Activated T-helper 2 cell treated with anti-CD3 and anti-CD28 coated beads, Interferon-gamma antibody, Interleukin-2, Interleukin-4, amounts not matched to agents 10 μg/mL and 5 μg/mL and 100 μg/mL, durations not matched to agents 14 hours and 24 hours and 36 hours (primary cell): ENCODE measurements at places on chromosomes 1 and 21.
A peak's percentile ranks its signal among the peaks of the same experiment; 100 is the strongest.

GRCh38 chr1:55329091-55329490 is 113.9 kb upstream of the USP24 start:
- DNase-seq, result no peak

DNA sequence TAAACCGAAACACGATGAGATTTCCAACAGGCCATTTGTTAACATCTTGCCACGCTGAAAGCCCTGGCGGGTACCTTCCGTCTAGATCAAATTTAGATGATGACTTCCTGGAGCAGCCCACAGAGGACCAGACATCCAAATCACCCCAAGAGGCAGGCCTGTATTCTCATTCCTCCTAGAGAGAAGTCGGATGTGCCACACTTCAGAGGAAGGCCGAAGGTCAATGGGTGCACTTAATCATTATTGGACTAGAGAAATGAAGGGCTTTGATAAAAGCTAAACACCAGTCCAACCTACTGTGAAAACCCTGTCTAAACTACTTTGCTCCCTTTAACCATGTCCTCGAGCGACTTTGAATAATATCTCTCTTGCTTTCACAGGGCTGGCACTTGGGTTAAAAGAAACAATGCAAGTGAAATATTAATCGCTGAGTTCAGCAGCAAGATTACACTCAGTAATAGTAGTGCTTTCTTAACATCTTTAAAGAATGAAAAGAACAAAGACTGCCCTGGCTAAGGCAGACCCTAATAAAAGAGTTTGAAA is 76.5 kb downstream of the BCAR3 start:
- DNase-seq, result no peak

DNA sequence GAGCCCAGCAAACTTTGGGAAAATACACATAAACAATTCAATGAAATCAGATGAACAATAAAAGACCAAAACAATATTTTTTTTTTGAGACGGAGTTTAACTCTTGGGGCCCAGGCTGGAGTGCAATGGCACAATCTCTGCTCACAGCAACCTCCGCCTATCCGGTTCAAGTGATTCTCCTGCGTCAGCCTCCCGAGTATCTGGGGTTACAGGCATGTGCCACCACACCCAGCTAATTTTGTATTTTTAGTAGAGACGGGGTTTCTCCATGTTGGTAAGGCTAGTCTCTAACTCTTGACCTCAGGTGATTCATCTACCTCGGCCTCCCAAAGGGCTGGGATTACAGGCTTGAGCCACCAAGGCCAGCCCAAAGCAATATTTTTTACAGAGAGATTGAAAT is 1588.5 kb downstream of the BRINP3 start:
- no peak for DNase-seq

DNA sequence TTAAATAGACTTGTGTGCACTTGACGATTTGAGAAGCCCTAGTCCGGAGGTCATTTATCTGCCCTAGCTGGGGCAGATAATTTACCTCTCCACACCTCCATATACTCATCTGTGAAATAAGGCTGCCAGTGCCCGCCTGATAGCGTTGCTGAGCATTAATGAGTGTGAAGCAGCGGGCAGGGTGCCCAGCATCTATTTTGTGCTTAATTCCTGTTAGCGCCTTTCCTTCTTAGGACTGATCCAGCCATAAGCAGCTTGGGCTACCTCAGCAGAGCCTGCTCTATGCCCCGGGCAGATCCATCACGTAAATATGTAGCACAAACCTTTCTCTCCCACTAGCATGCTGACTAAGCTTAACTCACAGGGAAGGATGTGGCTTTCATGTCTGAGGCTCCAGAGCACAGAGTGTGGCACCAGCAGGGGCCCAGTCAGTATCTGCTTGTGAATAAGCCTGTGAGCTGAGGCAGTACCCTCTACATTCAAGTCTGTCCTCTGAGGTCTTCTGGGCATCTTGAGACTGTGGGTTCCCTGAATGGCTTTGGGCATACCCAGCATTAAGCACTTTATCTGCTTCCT is 21.5 kb upstream of the RNF187 start:
- DNase-seq, result peak; percentile 44

- DNase-seq, result no peak
Measured at GRCh38 chr1:186658999-186659398, 21.2 kb downstream of the PTGS2 start.

GRCh38 chr1:215523128-215523861 is 43.8 kb upstream of the KCTD3 start:
- no peak for DNase-seq

- no peak for DNase-seq
Measured at GRCh38 chr1:32182060-32182459, 2.6 kb downstream of the TXLNA start.

DNA sequence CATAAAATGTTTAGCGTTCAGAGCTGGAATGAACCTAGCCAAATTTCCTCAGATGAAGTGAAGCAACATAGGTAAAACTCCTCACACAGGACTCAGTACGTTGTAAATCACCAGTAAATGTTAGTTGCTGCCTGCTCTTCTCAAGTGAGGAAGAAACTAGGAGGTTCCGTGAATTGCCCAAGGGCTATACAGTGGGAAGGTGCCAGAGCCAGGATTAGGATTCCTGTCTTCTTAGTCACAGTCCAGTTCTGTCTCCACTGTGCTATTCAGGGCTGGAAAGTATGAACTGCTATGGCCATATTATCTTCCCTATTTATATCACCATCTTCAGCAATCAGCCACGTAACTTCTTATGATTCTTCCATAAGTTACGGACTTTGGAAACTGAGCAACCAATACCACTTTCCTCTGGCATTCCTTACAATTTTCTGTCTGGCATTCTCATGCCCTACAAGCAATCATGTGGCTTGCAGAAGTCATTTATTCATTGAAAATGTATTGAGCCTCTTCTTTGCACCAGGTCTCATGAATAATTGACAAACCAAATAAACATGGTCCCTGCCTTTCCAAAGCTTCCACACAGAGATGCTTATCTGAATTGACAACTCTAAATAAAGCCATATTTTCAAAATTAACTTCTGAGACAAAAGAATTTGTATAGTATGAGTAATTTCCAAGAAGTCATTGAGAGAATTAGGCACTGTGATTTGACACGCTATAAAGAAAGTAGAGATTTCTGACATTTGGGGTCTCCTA is 271.6 kb upstream of the SGIP1 start:
- no peak for DNase-seq

DNA sequence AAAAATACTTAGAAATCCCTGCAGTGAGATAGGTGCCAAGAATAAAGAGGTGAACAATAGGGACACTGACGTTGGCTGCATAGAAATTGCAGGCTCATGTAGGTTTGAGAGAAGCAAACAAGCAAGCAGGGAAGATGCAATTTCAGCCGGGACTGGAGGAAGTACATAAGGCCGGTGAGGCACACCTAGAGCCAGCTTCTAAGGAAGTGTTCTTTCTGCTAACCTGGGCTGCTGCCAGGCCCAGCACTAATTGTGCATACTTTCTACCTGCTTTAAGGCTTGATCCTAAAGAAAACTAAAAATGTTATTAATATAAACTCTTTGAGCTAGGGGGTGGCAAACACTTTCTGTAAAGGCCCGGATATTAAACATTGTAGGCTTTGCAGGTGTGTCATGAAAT is 71.0 kb downstream of the LMO4 start:
- no peak for DNase-seq

- no peak for DNase-seq
Measured at GRCh38 chr1:229938551-229938950, 128.5 kb upstream of the GALNT2 start.

GRCh38 chr21:26140164-26140579 is 30.4 kb downstream of the APP start:
- DNase-seq, result no peak

DNA sequence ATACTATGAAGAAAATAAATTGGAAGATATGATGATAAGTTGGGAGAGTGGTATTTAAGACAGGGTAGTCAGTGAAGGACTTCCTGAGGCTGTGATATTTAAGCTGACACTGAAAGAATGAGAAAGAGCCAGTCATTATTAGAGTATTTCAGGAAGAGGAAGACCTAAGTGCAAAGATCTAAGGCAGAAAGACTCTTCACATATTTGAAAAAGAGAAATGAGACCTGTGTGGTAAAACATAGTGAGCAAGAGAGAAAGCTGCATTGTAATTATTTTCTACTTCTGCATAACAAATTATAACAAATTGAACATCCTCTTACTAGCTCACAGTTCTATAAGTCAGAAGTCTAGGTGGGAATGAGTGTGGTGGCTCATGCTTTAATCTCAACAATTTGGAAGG is 34.6 kb upstream of the DOCK7 start:
- DNase-seq, result no peak

DNA sequence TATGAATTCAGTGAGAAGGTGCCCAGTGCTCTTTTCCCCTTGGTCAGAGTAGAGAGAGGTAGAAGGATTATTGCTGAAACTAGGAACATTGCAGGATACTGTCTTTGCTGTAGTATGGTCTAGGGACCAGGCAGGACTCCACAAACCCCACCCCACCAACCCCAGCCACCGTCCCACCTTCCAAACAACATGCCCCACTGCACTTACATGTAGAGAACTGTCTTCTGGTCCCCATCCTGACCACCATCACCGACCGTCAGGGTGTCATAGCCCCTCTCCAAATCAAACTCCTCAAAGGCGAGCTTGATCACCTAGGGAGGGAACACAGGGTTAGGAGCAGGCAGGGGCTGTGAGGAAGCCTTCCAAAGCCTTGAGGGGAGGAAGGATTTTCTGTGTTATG is 71.7 kb upstream of the HMGB4 start:
- DNase-seq, result no peak

- DNase-seq, result no peak
Measured at GRCh38 chr1:215590779-215591491, 23.8 kb downstream of the KCTD3 start.

DNA sequence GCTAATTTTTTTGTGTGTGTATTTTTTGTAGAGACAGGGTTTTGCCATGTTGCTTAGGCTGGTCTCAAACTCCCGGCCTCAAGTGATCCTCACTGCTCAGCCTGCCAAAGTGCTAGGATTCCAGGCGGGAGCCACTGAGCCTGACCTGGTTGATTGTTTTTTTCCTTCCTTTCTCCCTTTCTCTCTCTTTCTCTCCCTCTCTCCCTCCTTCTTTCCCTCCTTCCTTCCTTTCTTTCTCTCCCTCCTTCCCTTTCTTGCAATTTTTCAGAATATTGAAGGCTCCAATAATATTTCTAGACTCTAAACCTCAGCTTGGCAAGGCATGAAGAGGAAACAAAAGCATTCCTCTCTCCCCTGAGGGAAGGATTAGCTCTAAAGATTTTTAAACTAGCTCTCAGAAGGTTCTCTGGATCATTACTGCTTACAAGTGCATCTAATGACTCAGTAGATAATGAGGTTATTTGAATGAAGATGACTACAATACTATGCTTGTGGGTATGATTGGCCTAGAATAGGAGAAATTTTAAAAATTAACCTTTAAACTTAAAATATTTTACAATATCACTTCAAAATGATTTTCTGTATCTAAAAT is 68.5 kb upstream of the GADD45A start:
- no peak for DNase-seq

DNA sequence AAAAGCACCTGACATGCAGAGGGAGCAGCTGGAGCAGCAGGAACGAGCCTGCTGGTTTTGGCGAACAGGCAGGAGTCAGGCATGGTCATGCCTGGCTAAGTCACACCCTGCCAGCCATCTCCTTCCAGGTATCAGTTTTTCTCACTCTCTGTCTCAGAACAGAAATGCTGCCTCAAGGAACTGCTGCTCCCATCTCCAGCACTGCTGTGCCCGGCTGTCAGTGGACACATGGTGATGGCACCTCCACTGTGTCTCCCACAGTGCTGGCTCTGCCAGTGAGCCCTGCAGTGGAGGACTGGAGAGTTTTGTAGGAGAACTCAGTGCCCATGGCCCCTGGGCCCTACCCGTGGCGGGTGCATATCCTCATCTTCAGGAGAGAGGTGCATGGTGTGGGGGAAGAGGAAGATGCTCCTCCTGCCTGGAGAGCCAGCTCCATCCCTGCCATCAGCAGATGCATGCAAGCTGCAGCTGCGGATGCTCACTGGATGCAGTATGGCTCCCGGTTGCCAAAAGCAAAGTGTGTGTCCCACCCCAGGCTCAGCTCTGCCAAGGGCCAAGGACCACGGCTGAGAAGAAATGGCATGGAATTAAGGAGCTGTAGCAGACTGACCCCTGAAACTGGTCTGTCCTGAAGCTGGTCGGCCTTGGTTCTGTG is 114.7 kb downstream of the GRIK3 start:
- DNase-seq, result no peak

DNA sequence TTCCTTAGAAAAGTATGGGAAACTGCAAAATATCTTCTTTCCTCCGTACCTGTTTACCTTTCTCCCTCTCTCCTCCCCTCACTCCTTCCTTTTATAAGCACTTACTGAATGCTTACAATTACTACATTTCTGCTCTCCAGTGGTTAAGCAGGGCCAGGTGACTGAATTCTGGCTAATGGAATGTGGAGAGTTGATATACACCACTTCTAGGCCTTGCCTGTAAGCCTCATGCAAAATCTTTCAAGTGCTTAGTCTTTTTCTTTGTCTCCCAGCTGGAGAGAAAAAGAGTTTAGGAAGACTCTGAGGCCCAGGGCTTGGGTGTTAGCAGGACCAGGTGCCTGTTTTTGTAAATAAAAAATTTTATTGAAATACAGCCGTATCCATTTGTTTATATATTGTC is 77.7 kb upstream of the CACNA1E start:
- no peak for DNase-seq

- DNase-seq, result no peak
Measured at GRCh38 chr1:175318633-175319032, 126.1 kb upstream of the KIAA0040 start.

- DNase-seq, result no peak
Measured at GRCh38 chr1:224619209-224619608, 3.1 kb downstream of the CNIH3 start.

DNA sequence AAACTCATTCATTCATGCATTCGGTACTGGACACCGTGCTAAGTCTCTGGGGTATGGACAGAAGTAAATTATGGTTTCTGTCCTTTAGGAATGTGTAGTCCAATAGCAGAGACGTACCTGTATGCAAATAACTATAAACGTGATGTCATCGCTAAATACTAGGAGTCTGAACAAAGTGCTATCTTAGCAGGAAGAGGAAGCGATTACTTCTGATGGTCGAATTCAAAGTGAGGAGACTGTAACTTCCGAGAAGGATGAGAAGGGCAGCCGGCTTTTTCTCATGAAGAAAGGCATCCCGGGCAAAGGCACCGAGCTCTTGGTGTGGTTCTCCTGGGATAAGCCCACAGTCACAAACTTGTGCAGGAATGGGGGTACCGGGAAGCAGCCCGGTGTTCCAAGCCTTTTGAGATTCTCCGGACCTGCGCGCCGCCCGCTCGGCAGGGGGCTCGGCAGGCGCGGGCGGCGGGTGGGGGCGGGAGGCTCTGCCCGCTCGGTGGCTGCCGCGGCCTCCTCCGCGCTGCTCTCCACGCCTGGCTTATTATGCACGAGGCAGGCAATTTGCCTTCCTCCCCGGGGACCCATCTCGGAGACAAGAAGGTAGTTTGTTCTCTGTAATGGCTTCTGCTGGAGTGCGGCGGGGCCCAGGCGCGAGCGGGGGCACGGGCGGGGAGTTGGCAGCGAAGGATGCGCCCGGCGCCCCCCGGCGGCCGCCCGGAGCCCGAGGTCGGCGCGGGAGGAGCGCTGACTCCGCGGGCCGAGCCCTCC is 67.5 kb upstream of the CD1D start:
- no peak for DNase-seq

DNA sequence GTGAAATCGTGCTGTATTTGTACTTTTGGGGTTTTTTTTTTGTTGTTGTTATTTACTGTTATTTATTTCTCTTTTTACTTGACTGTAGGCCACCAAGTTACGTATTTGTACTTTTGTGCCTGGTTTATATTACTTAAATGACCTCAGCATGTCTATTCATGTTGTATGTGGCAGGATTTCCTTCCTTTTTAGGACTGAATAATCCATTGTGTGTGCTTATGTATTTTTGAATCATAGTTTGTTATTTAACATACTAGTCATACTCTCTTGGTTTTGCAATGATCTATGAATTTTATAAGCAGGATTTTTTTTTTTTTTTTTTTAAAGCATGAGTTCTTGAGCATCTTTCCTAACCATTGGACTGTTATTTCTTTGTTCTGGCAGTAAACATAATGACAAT is 51.2 kb downstream of the RNF2 start:
- no peak for DNase-seq
